ENCODE measurements at places on chromosomes 16 and 17.

DNA sequence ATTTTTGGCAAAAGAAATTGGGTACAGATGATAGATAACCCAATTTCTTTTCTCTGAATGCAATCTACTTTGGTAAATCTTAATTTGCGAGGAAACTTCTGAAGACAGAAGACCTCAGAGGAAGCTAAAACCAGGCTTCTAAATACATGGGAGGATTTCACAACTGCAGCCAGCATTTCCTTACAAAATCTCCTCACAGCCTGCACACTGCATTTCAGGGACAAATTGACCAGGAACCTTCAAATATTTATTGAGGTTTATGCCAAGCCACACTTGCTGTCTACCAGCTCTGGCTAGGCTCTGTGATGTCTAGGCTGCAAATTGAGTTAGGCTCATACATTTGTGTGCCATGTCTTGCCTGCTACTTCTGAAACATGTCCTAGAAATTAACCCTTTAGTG is 167.3 kb upstream of the CDH5 start:
- no peak for DNase-seq

DNA sequence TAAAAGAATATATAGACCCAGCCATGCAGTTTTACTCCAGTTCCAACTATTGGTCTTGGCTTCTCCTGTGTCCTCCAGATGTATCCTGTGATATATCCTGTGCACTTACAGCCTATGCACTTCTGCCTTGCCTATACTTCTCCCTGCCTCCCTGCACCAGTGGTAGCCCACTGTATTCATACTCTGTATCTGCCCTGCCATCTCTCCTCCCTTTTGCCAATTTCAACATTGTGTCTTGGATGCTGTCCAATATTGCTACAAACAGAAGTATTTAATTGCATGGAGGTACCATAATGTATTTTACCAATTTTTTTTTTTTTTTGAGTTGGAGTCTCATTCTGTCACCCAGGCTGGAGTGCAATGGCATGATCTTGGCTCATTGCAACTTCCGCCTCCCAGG is 242.7 kb downstream of the HAPSTR1 start:
- no peak for DNase-seq

GRCh38 chr16:56203052-56203451 is 11.8 kb downstream of the GNAO1 start:
- DNase-seq: no peak

DNA sequence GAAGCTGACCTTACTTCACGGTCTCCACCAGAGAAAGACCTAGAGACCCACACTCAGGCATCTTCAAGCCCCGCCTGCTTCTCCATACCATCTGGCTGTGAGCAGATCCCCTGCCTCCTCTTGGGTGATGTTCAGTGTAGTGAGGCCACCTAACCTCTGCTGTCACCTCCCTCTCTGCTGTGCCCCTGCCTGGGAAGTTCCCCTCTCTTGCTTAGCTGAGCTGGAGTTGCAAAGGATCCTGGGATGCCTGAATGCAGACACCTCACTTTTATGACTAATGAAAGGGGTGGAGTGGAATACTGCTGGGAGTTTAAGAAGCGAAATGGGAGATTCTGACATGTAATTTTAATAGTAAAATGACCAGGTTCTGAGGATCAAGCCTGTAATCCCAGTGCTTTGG is 5.8 kb downstream of the IRX3 start:
- DNase-seq: no peak

GRCh38 chr16:17404941-17405689 is 65.6 kb downstream of the XYLT1 start:
- DNase-seq: no peak

DNA sequence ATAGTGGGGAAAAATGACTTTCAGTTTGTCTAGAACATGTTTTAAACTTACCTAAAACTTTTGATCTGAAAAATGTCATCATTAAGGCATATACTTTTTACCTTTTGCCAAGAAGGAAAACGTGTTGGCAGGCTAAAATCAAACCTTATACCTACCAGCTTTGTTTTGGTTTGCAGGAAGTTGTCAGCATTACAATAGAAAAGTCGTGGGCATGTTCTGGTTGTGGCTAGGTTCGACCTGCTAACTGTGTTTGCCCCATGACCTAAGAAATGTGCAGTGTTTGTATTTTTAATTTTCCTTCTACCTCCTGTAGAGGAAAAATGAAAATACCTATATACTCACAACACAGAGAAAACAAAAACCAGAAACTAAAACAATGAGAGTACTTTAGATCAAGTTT is 13.0 kb downstream of the SKAP1 start:
- DNase-seq: no peak

All from stimulated activated CD4-positive, alpha-beta T cell treated with anti-CD3 and anti-CD28 coated beads, TNF-alpha, amount 100 ng/mL, for 1 hour (primary cell).